Stimulated activated CD8-positive, alpha-beta memory T cell treated with anti-CD3 and anti-CD28 coated beads, Interleukin-4, amount 100 ng/mL, for 1 hour (primary cell): ENCODE measurements at places on chromosomes 2 and 18.

DNA sequence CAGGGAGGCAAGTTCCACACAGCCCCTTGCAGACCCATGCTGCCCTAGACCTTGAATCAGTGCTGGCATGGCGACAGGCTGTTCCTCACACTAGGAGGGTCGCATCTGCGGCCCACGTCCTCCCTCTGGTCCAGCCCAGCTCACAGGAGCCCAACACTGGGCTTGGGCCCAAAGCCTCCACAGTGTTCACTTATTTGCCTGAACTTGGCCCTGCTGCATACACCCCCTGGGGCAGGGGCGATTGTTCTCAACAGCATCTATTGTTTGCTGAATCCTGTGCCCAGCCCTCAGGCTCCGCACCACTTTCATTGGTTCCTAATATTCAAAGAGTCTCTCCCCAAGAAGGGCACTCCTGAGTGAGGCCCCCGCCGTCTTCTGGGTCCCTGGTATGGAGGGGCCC, 90.7 kb downstream of the ZBTB7C start:
- DNase-seq, result no peak

- DNase-seq, result no peak
These were observed 24.5 kb downstream of the MAL start for GRCh38 chr2:95049961-95050360.

DNA sequence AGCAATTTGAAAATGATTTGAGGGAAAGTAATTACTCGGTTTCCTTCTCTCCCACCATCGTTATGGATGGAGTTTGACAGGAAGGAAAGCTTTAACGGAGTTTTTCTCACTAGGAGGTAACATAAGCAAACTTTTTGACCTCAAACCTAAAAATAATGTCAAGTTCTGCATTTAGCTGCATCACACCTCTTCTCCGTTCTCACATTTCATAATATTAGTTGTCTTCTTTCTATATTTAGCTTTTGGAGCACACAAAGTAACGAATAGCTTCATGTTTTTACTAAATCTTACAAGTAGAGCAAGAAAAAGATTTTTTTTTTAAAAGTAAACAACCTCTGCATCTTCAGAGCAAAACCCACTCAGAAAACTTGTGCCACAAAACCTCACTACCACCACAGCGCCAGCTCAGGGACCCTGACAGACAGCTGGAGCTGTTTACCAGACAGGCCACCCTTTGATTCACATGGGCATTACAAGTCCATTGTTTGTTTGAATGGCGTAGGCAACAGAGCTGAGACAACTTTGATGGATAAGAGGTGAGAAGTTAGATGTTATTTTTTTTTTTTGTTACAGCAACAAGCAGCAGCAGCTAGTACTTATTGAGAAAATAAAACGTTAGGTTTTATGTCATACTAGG, 21.9 kb upstream of the ICOS start:
- DNase-seq, result no peak

- DNase-seq, result no peak
These were observed 200.9 kb upstream of the ID2 start for GRCh38 chr2:8480915-8481314.

DNA sequence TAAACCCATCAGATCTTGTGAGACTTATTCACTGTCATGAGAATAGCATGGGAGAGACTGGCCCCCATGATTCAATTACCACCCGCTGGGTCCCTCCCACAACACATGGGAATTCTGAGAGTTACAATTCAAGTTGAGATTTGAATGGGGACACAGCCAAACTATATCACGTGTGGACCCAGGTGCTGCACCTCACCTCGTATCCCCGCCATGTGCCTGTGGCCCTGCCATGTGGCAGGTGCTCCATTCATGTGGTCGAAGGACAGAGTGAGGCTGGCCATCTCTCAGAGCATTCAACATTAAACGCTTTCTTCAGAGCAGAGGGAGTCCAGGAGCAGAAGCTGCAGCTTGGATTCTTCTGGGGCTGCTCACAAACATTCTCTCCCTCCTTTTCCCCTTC, 32.3 kb downstream of the MROH2A start:
- DNase-seq, result no peak

GRCh38 chr2:238440767-238441166, 14.0 kb downstream of the ASB1 start:
- no peak for DNase-seq

DNA sequence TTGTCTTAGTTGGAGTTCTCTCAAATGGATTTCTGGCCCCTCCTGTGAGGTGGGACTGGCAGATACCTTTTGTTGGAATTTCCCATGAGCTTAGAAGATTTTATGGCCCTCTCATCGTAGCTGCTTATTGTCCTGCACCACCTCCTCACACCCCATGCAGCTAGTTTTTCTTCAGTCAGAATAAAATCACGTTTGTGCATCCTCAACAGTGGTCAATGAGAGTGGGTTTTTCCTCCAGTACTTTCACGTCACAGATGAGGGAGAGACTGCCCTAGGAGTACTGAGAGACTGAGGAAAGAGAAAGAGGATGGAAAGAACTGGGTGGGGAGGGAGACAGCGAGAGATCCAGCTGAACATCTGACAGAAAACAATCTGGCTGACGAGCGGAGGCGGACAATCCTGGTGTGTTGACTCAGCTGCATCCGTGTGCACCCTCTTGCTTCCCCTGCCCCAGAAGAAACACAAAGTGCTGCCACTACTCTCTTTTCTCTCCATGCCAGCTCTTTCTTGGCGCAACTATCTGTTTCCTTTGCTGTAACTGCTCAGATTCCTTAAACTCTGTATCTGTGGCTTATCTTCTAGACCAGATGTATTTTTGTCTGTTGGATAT, 7.4 kb downstream of the RAPGEF4 start:
- no peak for DNase-seq

DNA sequence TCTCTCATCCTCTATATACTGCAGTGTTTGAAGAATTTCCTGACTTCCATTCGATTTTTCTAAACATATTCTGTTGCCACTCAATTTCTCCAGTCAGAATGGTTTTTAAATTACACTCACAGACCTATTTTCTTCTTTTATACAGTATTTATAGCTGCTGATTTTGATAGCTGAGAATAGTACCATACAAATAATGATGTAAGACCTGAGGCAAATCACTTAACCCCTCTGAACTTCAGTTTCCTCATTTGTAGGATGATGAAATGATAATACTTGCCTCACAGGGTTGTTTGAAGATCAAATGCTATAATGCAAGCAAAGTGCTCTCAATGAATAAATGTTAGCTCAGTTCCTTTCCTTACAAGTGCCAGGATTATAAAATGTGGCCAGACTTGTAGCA, 241.8 kb downstream of the CPS1 start:
- no peak for DNase-seq

DNA sequence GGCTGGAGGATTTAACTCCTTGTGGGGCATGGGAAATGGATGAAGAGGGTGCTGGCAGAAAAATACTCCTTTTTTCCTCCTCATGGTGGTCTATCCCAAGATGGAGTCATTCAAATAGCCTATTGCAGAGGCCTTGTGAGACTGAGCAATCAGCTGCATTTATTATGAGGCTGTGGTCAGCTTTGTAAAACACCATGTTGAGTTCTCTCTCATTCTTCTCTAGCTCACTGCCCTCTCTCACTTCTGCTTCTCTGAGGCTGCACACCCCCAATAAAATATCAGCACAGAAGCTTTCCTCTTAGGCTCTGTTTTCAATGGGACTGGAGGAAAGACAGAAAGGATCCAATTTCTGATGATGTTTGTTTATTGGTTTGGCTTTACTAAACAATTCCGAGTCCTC, 467.1 kb downstream of the ADCYAP1 start:
- no peak for DNase-seq

DNA sequence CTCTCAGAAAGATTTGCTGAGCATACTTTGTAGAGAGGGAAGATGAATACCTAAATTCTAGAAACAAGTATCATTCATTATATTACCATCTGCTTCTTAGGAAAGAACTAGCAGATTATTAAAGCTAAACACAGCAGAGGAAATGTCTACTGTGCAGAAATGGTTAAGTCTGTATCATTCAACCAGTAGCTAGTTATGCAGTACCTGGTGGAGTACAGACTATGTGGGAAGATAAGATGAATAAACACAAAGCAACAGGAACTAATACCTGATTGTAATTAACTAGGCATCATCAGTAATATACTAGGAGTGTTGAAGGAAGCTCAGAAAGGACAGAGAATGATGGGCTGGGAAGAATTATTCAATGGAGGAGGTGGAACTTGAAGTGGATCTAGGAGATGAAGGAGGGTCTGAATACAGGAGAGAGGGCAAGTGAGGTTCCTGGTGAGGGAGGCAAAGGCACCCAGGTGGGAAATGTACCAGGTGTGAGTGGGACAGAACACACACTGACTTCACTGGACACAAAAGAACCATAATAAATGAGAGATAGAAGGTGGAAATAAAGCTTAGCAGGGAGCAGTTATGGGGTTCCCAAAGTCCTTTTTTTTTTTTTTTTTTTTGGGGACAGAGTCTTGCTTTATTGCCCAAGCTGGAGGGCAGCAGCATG, 9.5 kb downstream of the WDFY1 start:
- no peak for DNase-seq

GRCh38 chr2:49719241-49719640, 564.9 kb upstream of the FSHR start:
- DNase-seq, result no peak

DNA sequence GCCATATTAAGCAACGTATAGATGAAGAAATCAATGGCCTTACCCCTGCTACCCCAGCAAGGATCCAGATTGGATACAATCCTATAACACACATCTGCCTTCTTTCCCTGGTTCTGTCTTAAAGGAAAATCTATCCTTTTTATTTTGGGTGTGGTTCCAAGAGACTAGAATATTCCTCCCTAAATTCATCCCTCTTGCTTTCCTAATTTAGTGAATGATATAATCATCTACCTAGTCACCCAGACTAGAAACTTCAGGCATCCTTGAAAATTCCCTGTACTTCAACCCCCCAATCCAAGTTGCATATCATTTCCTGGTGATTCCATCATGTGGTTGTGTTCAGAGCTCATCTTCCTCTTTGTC, 35.1 kb upstream of the LPIN1 start:
- DNase-seq, result no peak
